Tibial nerve (tissue), 4 donors: ENCODE measurements at places on chromosomes 7 and 10. TPM values are rescaled to one million over a fixed set of nuclear protein-coding genes. Genes with fewer than 3 reads are reported as not detected.

ASAH2 gene
- 1.5 TPM for total RNA-seq

TMEM140 gene
- 33.2 TPM for total RNA-seq

PPP1R17 gene
- total RNA-seq, result not detected

EPHB6 gene
- 28.3 TPM for total RNA-seq

GRCh38 chr7:54161621-54162020, 380.6 kb upstream of the VSTM2A start:
- no peak overlapping the region for H3K4me3 ChIP-seq
- DNase-seq, result no peak
- H3K27me3 ChIP-seq, result no peaks in the 10 kb centered on the region
- H3K27ac ChIP-seq, result no peak overlapping the region
- no peaks in the 10 kb centered on the region for H3K4me1 ChIP-seq
- H3K36me3 ChIP-seq, result no peaks in the 10 kb centered on the region

C10orf67 gene
- total RNA-seq, result 0.30 TPM

GRCh38 chr10:104254493-104255310, at the start of gene GSTO1:
Gene GSTO1, plus strand, starts transcription at chr10:104254892. Its CDS starts 37 bp downstream, at chr10:104254929.
- peaks cover 43% of the 10 kb centered on the region for H3K4me1 ChIP-seq
- DNase-seq, result peak; percentile 63
- peak within 1 kb of the TSS; percentile 100 for H3K27ac ChIP-seq
- peak within 1 kb of the TSS; percentile 97 for H3K4me3 ChIP-seq
- H3K36me3 ChIP-seq, result no peaks in the 10 kb centered on the region

- H3K36me3 ChIP-seq, result peaks cover 26% of the 10 kb centered on the region
- no peak overlapping the region for H3K27ac ChIP-seq
- no peak for DNase-seq
- no peak overlapping the region for H3K4me3 ChIP-seq
- no peaks in the 10 kb centered on the region for H3K4me1 ChIP-seq
Observed at GRCh38 chr7:135109976-135110375, 37.9 kb upstream of the TMEM140 start.

EIF4H gene
- 192 TPM for total RNA-seq

- H3K27ac ChIP-seq, result no peak overlapping the region
- no peak overlapping the region for H3K4me3 ChIP-seq
- no peak for DNase-seq
- H3K36me3 ChIP-seq, result no peaks in the 10 kb centered on the region
Observed at GRCh38 chr7:94529516-94529915, 19.9 kb downstream of the CASD1 start.

DNA sequence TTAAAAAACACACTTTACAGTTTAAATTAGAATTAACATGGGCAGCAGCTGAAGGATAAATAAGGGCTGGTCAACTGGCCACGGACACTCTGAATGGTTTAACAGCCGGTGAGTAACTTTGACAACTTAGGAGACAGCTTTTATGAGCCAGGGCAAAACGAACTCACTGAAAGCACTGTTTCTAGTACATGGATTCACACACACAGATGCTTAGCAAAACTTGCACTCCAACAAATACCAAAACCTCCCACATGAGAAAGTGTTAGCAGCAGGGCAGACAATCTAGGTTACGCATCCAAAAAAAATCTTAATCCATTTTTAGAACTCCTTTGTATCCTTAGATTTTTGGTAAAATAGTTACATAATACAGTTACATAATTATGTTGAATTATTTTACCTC, 486.4 kb downstream of the PHTF2 start:
- no peak overlapping the region for H3K27ac ChIP-seq
- DNase-seq, result no peak
- peaks cover 2% of the 10 kb centered on the region for H3K27me3 ChIP-seq
- H3K4me1 ChIP-seq, result peaks cover 11% of the 10 kb centered on the region
- H3K36me3 ChIP-seq, result no peaks in the 10 kb centered on the region
- H3K4me3 ChIP-seq, result no peak overlapping the region

DNA sequence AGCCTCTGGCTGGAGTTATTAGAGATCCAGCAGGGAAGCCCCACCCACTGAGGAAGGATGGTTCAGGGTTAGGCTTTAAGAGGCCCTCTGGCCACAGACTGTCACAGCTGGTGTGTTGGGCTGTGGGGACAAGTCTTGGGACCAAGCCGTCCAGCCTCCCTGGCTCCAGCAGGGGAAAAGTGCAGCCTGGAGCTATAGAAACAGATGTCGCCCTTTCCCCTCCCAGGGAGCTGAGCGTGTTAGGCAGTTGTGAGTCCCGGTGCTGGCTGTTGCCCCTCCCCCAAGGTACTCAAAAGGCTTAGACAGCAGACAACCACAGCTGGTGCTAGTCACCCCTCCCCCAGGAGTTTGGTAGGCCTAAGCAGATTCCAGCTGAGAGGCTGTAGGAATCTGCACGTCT, 143.4 kb downstream of the TMEM168 start:
- no peak overlapping the region for H3K4me3 ChIP-seq
- H3K27me3 ChIP-seq, result no peaks in the 10 kb centered on the region
- no peaks in the 10 kb centered on the region for H3K36me3 ChIP-seq
- no peaks in the 10 kb centered on the region for H3K4me1 ChIP-seq

DNA sequence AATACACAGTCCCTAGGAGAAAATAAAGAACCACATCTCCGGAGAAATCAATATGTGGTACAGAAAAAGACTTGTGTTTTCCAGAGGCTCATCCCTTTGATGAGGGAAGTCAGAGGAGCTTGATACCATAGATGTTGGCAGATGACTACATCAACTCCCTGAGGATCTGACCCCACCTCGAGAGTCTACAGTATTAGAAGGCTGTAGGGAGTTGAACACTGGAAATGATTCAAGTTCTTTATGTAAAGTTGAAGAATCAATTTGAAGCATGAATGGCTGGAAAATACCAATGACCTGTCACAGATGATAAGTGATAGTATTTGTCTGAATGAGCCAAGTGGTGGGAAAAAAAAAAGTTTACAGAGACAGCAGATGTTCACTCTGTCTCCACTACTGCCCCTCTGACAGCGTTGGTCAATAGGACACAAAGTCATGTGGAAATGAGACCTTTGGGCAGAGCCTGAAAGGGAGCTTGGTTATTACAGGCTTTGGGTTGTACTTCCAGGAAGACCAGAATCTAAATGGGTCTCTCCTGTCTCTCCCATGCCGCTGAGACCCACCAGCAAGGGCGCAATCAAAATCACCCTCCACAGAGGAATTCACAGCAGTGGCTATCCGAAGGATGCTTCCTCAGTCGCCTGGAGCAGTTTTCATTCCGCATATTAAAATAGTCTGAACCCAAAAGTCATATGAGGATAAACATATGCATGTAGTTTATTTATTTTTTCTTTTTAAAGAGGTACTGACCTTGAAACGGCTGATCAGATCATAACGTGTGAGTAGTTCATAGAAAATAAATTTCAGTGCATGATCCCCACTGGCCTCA, 185.7 kb downstream of the PPP1R17 start:
- H3K4me3 ChIP-seq, result no peak overlapping the region
- DNase-seq, result no peak
- no peaks in the 10 kb centered on the region for H3K4me1 ChIP-seq
- no peaks in the 10 kb centered on the region for H3K36me3 ChIP-seq
- no peak overlapping the region for H3K27ac ChIP-seq
